Left ventricle myocardium inferior (tissue), 1 donor: ENCODE measurements at places on chromosomes 12 and 14. TPM values are rescaled to one million over a fixed set of nuclear protein-coding genes. Genes with fewer than 3 reads are reported as not detected.

The MEG3 gene
- 17.5 TPM for total RNA-seq

DNA sequence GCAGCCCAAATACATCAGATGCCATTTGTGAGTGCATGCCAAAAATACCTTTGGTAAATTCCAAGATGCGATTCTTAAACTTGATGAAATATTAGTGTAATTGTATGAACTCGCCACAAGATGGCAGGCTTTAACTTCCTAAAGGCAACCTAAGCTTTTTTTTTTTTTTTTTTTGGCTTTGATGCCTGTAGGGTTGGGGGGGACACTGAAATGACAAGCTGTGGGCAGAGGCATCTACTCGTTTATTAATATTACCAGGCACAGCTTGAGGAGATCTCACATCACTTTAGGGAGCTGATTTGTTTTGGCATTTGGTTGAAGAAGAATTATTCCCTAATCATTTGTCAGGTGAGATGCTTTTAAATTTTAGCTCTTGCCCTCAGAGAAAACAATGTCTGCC is 126.7 kb upstream of the CCDC196 start:
- no peak overlapping the region for H3K27ac ChIP-seq
- no peak overlapping the region for H3K4me3 ChIP-seq
- no peaks in the 10 kb centered on the region for H3K4me1 ChIP-seq
- no peaks in the 10 kb centered on the region for H3K36me3 ChIP-seq
- no peak for DNase-seq
- H3K27me3 ChIP-seq, result peaks cover 6% of the 10 kb centered on the region

DNA sequence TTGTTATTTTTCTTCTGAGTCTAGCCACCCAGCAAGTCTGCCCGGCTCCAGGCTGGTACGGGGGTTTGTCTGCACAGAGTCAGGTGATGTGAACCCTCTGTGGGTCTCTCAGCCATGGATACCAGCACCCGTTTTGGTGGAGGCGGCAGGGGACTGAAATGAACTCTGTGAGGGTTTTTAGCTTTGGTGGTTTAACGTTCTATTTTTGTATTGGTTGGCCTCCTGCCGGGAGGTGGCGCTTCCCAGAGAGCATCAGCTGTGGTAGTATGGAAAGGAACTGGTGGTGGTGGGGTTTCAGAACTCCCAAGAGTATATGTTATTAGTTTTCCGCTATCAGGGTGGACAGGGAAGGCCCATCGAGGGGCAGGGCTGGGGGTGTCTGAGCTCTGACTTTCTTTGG is 5.3 kb upstream of the SERPINA4 start:
- no peak for DNase-seq
- H3K27ac ChIP-seq, result no peak overlapping the region
- H3K4me3 ChIP-seq, result no peak overlapping the region
- H3K4me1 ChIP-seq, result no peaks in the 10 kb centered on the region

DNA sequence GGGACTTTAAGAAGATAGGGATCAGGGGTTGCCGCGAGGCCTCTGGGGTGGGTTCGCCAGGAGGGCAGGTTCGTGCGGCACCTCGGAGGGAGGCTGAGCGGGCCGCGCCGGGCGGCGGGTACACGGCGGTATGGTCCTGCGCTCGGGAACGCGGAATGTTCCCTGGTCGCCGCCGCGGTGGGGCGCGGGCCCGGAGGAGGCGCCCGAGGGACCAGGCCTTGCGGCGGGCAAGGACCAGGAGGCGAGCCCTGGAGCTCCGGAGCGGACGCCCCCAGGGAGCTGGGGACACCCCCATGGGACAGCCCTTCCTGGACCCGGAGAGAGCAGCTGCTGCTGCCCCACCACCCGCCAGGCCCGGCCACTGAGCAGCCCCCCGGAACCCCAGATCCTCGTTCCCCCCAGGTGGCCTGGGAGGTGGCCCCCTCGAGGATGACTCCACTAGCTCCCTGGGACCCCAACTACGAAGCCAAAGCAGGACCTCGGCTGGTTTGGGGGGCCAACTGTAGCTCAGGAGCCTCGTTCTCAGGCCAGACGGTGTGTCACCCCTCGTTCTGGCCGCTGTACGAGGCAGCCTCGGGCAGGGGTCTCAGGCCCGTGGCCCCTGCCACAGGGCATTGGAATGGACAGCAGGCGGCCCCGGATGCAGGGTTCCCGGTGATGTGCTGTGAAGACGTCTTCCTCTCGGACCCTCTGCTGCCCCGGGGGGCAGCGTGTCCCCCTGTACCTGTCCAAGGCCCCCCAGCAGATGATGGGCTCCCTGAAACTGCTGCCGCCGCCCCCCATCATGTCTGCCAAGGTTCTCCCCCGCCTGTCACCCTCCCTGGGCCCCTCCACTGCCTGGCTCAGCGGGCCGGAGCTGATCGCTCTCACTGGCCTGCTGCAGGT is 45.6 kb upstream of the SLC8A3 start:
- H3K4me3 ChIP-seq, result no peak overlapping the region
- peaks cover 61% of the 10 kb centered on the region for H3K27me3 ChIP-seq
- no peaks in the 10 kb centered on the region for H3K4me1 ChIP-seq
- H3K36me3 ChIP-seq, result no peaks in the 10 kb centered on the region

GRCh38 chr14:75533791-75534555 is 11.7 kb downstream of the BATF start:
- no peak for DNase-seq
- H3K27ac ChIP-seq, result no peak overlapping the region
- no peaks in the 10 kb centered on the region for H3K36me3 ChIP-seq
- H3K27me3 ChIP-seq, result no peaks in the 10 kb centered on the region
- H3K4me3 ChIP-seq, result no peak overlapping the region
- H3K4me1 ChIP-seq, result peaks cover 5% of the 10 kb centered on the region
